A549 treated with Hydrocortisone at 1 μM for 4 hours (cell line): ENCODE measurements at places on chromosomes 6 and 20. TPM values are rescaled to one million over a fixed set of nuclear protein-coding genes. Genes with fewer than 3 reads are reported as not detected.

DSE gene
- 11.3 to 16.4 TPM (median 13.4 TPM) in 5 replicates for total RNA-seq

CFB gene
- total RNA-seq: 1.7 to 2.3 TPM (median 1.9 TPM) in 5 replicates

TMC2 gene
- not detected in 5 replicates for total RNA-seq

MDFI gene
- total RNA-seq: 0.56 to 0.85 TPM (median 0.67 TPM) in 5 replicates

C20orf204 gene
- total RNA-seq: 0.23 to 0.52 TPM (median 0.32 TPM) in 5 replicates

NFS1 gene
- total RNA-seq: 36.9 to 43.5 TPM (median 38.8 TPM) in 5 replicates

LAMA4 gene
- total RNA-seq: 1.1 to 1.5 TPM (median 1.3 TPM) in 5 replicates

TP53TG5 gene
- total RNA-seq: not detected in 5 replicates

TTBK1 gene
- 0.05 to 0.07 TPM (median 0.06 TPM) in 5 replicates for total RNA-seq

GPR6 gene
- total RNA-seq: not detected in 5 replicates

CCN2 gene
- 108 to 197 TPM (median 152 TPM) in 5 replicates for total RNA-seq

NFKBIL1 gene
- 9.7 to 12.5 TPM (median 11.6 TPM) in 5 replicates for total RNA-seq

ZC3H12D gene
- 0.03 to 0.12 TPM (median 0.06 TPM) in 4 of 5 replicates, not detected in the other for total RNA-seq

CENPQ gene
- 5.6 to 7.6 TPM (median 7.1 TPM) in 5 replicates for total RNA-seq

HNF4A gene
- 15.4 to 20.8 TPM (median 18.8 TPM) in 5 replicates for total RNA-seq

KCNB1 gene
- 2.6 to 3.9 TPM (median 3.1 TPM) in 5 replicates for total RNA-seq

ARHGAP18 gene
- total RNA-seq: 4.0 to 6.3 TPM (median 5.2 TPM) in 5 replicates

CTAGE9 gene
- not detected in 5 replicates for total RNA-seq

KHDC1 gene
- 2.9 to 3.5 TPM (median 3.3 TPM) in 5 replicates for total RNA-seq

COL11A2 gene
- 0.52 to 0.93 TPM (median 0.73 TPM) in 5 replicates for total RNA-seq

DEFB124 gene
- 0.38 to 1.1 TPM (median 0.76 TPM) in 3 of 5 replicates, not detected in the others for total RNA-seq

SLC17A9 gene
- 0.06 to 0.12 TPM (median 0.08 TPM) in 3 of 5 replicates, not detected in the others for total RNA-seq

FLRT3 gene
- 1.9 to 3.7 TPM (median 2.0 TPM) in 5 replicates for total RNA-seq

NFKBIE gene
- 6.4 to 9.7 TPM (median 8.4 TPM) in 5 replicates for total RNA-seq

OR2B6 gene
- total RNA-seq: 0.15 to 0.31 TPM (median 0.18 TPM) in 3 of 5 replicates, not detected in the others

PPP1R10 gene
- 30.0 to 47.5 TPM (median 32.7 TPM) in 5 replicates for total RNA-seq

ANGPT4 gene
- 0.02 to 0.05 TPM (median 0.03 TPM) in 5 replicates for total RNA-seq

MYO6 gene
- total RNA-seq: 5.6 to 9.3 TPM (median 7.2 TPM) in 5 replicates

LY6G6C gene
- 0.13 to 0.18 TPM in 2 of 5 replicates, not detected in the others for total RNA-seq

WFDC2 gene
- 0.35 TPM in 1 of 5 replicates, not detected in the others for total RNA-seq

SUPT3H gene
- total RNA-seq: 2.9 to 6.6 TPM (median 4.0 TPM) in 5 replicates

ATG5 gene
- 22.0 to 28.7 TPM (median 25.2 TPM) in 5 replicates for total RNA-seq

KIAA1755 gene
- 0.08 to 0.23 TPM (median 0.15 TPM) in 5 replicates for total RNA-seq

POU5F1 gene
- total RNA-seq: 10.0 to 17.0 TPM (median 11.3 TPM) in 5 replicates

TCP11 gene
- total RNA-seq: not detected in 5 replicates

SLC22A16 gene
- total RNA-seq: not detected in 5 replicates

PGC gene
- 0.08 to 0.14 TPM (median 0.12 TPM) in 3 of 5 replicates, not detected in the others for total RNA-seq

LST1 gene
- total RNA-seq: 0.37 TPM in 1 of 5 replicates, not detected in the others

TRIM40 gene
- total RNA-seq: not detected in 5 replicates

LY6G6F gene
- total RNA-seq: not detected in 5 replicates

DNAH8 gene
- not detected in 5 replicates for total RNA-seq

ENPP5 gene
- total RNA-seq: not detected in 5 replicates

NRSN2 gene
- 58.3 to 63.1 TPM (median 60.3 TPM) in 5 replicates for total RNA-seq

C6orf132 gene
- 2.7 to 3.3 TPM (median 3.1 TPM) in 5 replicates for total RNA-seq

CFAP61 gene
- total RNA-seq: 0.20 to 0.80 TPM (median 0.47 TPM) in 5 replicates

PTCHD4 gene
- total RNA-seq: 0.06 to 0.09 TPM (median 0.08 TPM) in 3 of 5 replicates, not detected in the others

EPHA7 gene
- total RNA-seq: 0.05 to 0.15 TPM (median 0.09 TPM) in 5 replicates

NKX2-2 gene
- not detected in 5 replicates for total RNA-seq
